ENCODE measurements at places on chromosomes 4 and X.
A peak's percentile ranks its signal among the peaks of the same experiment; 100 is the strongest.

DNA sequence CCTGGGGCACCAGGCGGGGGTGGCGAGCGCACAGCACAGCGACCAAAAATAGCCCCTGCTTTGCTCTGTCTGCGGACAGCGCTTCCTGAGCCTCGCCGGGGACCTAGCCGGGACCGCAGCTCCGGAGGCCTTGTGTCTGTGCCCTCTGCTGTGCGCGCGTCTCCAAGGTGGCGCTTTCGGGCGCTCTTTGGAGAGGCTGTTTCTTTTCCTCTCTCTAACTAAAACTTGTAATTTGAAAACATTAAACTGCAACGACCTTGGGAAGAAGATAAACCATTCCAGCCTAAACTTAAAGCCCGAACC lies 3.4 kb downstream of the ARX start:
- DNase-seq, result no peak

GRCh38 chrX:112218388-112218787 lies 135.8 kb upstream of the TRPC5 start:
- DNase-seq, result no peak

DNA sequence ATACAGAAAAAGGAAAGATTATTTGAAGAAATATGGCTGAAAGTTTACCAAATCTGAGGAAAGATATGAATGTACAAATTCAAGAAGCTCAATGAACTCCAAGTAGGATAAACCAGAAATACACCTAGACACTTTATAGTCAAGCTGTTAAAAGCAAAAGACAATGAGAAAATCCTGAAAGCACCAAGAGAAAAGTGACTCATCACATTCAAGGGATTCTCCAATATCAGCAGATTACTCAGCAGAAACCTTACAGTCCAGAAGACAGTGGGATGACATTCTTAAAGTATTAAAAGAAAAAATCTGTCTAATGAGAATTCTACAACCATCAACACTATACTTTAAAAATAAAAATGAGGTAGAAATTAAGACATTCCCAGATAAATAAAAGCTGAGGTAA lies 223.8 kb upstream of the ZCCHC13 start:
- DNase-seq, result no peak

- no peak for DNase-seq
Observed at GRCh38 chr4:110823251-110823650, 200.4 kb upstream of the PITX2 start.

- no peak for DNase-seq
Observed at GRCh38 chr4:89142691-89143669, 31.6 kb downstream of the TIGD2 start.

- DNase-seq, result no peak
Observed at GRCh38 chrX:107978707-107979307, 3.4 kb downstream of the TEX13B start.

- no peak for DNase-seq
Observed at GRCh38 chrX:49071877-49072711, 1.7 kb downstream of the PRAF2 start.

- DNase-seq, result no peak
Observed at GRCh38 chrX:107447642-107448041, 1.8 kb upstream of the FRMPD3 start.

DNA sequence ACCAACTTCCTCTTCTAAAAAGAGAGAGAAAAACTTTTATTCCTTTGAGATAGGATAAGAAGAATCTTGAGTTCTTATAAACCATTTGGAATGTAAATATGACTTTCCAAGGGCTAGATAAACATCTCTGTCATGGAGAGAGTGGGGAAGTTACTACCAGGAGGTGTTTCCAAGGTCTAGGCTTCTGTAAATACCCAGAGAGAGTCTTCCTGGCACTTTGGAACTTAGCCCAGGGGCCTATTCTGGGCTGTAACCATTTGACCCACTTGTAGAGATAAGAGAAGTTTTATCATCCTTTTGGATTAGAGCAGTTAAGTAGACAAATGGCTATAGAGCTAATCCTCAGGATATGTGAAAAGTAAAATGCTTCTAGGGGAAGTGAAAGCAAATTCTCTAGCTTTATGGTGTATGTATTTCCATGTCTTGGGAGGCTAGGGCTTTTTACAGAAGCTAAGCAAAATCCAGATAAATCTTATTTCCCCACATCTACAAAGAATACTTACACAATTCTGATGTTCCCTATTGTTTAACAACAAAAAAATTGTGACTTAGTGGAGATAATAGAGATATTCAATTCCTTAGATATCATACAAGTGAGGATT lies 51.1 kb downstream of the MCUB start:
- DNase-seq, result no peak

DNA sequence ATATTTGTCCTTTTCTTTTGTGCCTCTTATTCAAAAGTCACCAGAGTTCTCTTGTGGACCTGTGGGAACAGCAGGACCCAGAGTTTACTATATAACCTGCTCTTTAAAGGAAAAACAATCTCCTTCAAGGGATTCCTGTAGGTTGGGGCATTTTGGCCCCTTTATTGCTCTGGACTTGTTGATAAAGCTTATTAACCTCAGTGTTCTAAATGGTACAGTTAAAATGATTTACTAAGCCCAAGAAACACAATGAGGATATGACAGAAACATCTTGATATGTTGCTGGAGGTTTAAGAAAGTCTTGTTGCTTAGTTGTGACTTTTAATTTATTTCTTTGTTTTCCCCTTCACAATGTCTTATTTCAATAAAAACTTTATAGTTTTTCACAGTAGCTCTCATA lies 46.8 kb downstream of the SLIT2 start:
- DNase-seq, result no peak

DNA sequence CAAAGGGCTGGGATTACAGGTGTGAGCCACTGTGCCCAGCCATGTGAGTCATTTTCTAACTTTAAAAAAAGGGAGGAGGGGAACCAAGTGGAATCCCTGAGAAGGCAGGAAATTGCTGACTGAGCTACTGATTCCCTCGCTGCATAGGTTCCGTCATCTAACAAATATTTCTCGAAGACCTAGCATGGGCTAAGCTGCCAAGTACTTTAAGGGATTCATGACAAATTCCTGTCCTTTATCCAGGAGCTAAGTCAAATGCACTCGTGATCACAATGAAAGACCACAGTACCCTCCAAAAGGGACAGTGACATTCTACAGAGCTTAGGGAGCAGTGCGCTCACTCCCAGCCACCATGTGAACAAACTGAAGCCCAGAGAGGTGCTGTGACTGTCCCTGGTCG lies 33.2 kb upstream of the MAN2B2 start:
- DNase-seq, result no peak

- DNase-seq, result no peak
Observed at GRCh38 chrX:14356401-14356800, 172.9 kb upstream of the GLRA2 start.

GRCh38 chr4:111676533-111676932 lies 468.7 kb upstream of the FAM241A start:
- no peak for DNase-seq

DNA sequence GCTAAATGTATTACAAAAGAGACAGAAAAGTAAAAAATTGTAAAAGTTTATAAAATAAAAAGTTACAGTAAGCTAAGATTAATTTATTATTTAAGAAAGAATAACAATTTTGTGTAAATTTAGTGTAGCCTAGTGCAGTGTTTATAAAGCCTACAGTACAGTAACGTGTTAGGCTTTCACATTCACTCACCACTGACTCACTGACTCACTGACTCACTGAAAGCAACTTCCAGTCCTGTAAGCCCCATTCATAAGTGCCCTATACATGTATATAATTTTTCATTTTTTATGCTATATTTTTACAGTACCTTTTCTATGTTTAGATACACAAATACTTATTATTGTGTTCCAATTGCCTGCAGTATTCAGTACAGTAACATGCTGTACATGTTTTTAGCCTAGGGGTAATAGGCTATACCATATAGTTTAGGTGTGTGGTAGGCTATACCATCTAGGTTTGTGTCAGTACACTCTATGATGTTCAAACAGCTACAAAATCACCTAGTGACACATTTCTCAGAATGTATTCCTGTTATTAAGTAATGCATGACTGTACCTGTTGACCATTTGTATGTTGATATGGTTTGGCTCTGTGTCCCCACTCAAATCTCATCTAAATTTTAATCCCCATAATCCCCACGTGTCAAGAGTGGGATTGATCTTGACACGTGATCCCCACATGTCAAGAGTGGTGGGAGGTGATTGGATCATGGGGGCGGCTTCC lies 57.9 kb downstream of the CFAP299 start:
- no peak for DNase-seq

DNA sequence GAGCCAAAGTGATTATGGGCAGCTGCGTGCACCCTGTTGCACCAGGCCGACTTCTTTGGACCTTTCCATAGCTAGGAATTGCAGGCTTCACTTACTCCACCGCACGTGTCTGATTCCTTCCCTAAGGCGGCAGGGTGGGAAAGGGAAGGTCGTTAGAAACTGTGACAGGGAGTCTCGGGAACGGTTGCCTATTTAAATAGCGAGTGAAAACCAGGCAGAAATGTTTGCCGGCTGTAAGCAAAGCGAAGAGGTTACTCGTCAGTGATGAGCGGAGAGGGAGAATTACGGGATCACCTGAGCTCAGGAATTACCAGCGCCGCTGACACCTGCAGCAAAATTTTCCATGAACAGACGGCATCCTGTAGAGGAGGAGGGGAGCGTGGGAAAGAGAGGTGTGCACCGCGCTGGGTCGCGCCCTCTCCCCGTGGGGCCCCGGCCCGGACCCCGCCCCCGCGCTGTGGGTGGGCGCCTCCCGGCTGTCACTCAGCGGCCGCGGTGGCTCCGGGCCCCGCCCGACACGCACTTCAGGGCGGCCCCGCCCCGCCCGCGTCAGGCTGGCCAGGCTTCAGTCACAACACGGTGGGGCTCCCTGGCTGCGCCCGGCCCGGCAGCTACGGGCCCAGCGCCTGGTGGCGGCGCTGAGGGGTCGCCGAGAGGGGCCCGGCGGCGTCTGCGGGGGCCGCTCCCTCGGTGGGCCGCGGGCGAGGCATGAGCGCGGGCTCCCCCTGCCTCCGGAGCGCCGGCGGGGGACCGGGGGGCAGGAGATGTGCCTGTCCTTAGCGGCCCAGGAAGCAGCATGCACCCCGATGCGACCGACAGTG lies at the start of gene SNX25:
Gene SNX25 (plus strand): TSS at position 568 of the 821 bp plus-strand sequence. CDS start 229 bp downstream, at position 797.
- DNase-seq, result peak; percentile 73
